ENCODE measurements at places on chromosomes 11 and 22.

GRCh38 chr11:61028135-61028729 is 56.8 kb downstream of the CD6 start:
- DNase-seq: peak; percentile 11

GRCh38 chr11:44927174-44927661 is 23.5 kb downstream of the TP53I11 start:
- DNase-seq: peak; percentile 88

DNA sequence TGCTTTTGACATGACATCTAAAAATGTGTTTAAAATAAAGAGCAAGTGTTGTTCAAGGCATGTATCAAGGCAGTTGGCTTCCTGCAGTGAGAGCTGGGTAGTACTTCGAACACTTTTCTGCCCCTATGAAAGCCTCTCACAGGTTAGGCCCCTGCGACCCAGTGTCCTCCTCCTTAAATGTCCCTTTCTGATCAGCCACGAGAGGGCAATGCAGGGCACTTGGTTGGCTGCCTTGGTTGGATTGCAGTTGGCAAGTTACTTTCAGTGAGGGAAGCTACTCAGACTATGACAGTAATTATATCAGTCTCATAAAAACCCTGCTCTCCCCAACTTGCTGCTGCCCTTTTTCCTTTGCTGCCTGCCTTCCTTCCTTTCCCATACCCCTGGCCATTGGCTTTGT is 743.8 kb downstream of the NTM start:
- peak; percentile 61 for DNase-seq

- DNase-seq: no peak
Measured at GRCh38 chr11:75262436-75262835, 21.9 kb downstream of the TPBGL start.

DNA sequence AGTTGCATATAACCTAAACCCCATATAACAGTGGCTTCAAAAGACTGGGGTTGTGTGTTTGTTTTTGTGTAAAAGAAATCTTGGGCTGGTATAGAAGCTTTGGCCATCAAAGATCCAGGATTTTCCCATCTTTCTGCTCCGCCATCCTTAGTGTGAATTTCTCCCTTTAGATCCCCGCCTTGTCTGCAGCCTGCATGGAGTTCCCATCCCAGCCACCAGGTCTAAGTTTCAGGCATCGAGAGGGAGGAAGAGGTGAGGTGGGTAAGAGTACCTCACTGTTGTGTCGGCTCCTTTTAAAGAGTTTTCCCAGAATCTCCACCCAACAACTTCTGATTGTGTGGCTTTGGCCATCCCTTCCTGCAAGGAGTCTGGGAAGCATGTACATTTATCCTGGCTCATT is 195.5 kb upstream of the SORL1-AS1 start:
- no peak for DNase-seq

DNA sequence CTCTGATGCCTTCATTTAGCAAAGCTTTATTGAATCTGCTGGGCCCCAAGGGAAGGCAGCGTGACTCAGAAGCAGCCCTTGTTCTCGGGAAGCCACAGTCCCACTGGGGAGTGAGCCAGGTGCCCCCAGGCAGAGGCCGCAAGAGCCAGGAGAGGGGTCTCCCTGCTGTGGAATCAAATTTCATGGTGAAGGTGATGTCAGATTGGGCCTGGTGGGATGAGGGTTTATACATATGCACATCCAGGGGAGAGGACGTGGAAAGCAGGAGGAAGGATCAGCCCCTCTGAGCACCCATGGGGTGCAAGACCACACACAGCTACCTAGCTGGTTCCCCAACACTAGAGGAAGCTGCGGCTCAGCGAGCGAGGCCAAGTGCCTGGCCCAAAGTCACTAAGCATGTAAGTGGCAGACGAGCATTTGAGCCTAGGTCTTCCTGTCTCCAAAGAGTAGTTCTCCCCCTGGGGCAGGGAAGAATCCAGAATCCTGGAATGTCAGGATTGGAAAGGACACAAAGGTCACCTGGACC is 2.0 kb downstream of the SYNGR1 start:
- no peak for DNase-seq

DNA sequence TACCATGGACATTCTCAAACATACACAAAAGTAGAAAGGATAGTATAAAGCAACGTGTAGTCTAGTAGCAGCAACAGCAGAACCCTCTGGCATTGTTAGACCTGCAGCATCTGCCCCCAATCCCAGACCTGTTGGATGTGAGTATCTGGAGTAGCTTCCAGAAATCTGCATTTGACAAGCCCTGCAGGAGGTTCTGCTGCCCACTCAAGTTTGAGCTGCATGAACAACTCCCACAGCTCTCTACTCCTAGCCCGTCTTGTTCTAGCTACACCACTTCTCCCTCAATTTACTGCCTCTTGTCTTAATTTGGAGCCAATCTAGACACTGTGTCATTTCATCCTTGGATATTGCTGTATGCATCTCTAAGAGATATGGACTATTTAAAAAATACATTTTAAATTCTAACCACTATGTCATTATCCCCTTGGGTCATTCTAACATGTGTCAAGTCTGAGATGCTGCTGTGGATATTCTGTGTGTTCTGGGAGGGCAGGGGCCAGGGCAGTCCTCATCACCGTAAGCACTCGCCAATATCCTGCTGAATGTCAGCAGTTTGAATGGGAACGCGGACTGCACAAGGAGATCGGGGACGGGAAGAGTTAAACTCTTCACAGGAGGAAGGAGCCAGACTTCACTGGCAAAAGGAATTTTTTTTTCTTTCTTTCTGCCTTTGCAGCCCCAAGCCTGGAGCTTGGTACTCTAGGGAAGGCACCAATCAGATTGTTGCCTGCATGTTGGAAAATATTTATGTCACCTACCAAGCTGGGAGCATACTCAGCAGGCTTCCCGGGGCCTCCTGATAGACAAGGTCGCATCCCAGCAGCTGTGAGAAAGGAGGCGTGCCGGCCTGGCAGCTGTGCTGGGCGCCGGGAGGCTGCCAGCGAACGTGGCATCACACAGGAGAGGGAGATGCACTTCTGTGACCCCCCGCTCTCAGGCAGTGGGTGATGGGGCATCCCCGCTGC is 429.0 kb downstream of the MIAT start:
- DNase-seq: no peak

- no peak for DNase-seq
Measured at GRCh38 chr22:37333724-37334460, 51.6 kb downstream of the CYTH4 start.
